ENCODE measurements at places on chromosomes 7 and 10.

- no peak for DNase-seq
Observed at GRCh38 chr7:119929891-119930290, 343.1 kb upstream of the KCND2 start.

- DNase-seq = no peak
Observed at GRCh38 chr7:38222481-38223096, 44.5 kb downstream of the STARD3NL start.

DNA sequence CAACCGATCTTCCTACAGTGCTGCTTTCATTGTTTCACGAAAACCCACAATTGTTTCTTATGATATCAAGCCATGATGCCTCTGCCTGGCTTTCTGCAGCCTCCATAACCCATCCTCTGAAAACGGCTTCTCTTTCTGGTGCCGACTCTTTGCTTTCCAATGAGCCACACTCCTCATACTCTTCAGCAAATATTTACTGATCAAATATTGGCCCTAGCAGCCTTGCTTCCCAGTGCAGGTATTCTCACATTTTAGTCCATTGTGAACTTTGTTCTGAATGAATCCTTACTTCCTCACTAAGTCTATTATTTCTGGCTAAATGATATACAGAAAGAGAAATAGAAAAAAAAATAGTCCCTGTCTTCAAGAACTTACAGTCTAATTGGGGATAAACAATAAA lies 35.5 kb downstream of the LAMB1 start:
- no peak for DNase-seq

DNA sequence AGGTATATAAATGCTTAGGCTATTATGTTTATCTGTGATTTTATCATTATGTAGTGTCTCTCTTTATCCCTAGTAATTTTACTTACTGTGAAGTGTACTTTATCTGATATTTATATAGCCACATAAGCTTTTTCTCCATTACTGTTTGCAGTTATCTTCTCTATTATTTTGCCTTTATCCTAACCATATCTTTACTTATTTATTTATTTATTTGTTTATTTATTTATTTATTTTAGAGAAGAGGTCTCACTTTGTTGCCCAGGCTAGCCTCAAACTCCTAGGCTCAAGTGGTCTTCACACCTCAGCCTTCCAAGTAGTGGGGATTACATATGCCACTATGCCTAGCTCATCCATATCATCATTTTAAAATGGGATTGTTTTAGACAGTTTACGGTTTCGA lies 331.8 kb downstream of the C7orf25 start:
- no peak for DNase-seq

- DNase-seq = no peak
Observed at GRCh38 chr10:12656518-12657142, 307.3 kb downstream of the CAMK1D start.

DNA sequence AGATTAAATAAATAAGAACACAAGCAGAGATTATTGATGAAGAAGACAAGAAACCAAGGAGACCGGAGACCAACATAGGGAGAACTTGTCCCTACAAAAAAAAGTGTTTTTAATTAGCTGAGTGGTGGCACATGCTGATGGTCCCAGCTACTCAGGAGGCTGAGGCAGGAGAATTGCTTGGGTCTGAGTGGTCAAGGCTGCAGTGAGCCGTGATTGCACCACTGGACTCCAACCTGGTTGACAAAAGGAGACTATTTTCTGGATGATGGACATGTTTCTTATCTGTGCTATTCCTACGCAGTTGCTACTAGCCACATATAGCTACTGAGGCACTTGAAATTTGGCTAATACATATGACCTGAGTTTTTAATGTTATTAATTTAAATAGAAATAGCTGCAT lies 9.7 kb downstream of the IKZF5 start:
- DNase-seq = no peak
